ENCODE measurements at places on chromosomes 6 and 20. TPM values are rescaled to one million over a fixed set of nuclear protein-coding genes. Genes with fewer than 3 reads are reported as not detected.
A peak's percentile ranks its signal among the peaks of the same experiment; 100 is the strongest.

STAU1 gene
- 63.4 TPM for polyA plus RNA-seq

FAM83C gene
- polyA plus RNA-seq, result not detected

VTA1 gene
- 65.8 TPM for polyA plus RNA-seq

TMEM217 gene
- 1.1 TPM for polyA plus RNA-seq

SMLR1 gene
- polyA plus RNA-seq, result 0.17 TPM

TCF15 gene
- polyA plus RNA-seq, result 4.1 TPM

TRIM10 gene
- polyA plus RNA-seq, result 0.75 TPM

GRCh38 chr6:36118550-36119107 is 11.7 kb upstream of the MAPK13 start:
- no peak for DNase-seq

- no peak for DNase-seq
Observed at GRCh38 chr6:5423251-5423650, 161.9 kb downstream of the FARS2 start.

GRCh38 chr20:46293084-46293483 is 15.2 kb downstream of the CDH22 start:
- peak; percentile 13 for DNase-seq

GRCh38 chr6:133447924-133448323 is 206.8 kb downstream of the EYA4 start:
- DNase-seq, result no peak

DNA sequence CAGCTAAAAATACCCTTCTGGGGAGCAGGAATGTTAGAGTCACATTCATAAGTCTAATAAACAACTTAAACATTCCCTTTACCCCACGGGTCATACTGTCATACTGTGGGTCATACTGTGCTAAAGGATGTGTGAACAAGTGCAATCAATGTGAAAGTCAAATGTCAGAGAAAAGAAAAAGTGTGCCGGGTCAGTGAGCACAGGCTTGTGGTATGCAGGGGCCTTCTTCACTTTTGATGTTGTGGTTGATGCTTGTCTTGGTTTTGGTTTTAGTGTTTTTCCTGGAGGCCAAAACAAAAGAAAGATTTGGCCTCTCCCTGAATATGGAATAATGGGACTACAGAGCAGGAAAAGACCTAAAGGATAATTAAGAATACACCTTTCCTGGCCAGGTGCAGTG is 267.9 kb upstream of the PLN start:
- DNase-seq, result no peak

DNA sequence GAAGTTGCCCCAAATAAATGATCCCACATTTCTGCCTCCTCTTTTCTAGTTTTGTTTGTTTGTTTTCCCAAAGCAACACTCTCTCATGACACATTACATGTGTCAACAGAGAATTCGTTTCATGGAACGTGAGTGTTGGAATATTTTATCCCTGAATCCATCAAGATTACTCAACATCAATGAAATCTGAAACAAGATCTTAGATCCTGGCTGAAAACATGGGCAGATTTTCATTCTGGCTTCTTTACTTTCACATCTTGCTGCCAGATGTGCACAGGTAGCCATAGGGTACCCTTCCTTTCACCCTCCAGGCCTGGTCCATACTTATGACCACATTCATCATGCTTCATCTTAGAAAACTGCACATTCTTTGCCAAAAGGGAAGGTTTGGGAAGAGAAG is 347.0 kb downstream of the DOK5 start:
- DNase-seq, result no peak

- no peak for DNase-seq
Observed at GRCh38 chr6:165725201-165725600, 62.2 kb upstream of the PDE10A start.

DNA sequence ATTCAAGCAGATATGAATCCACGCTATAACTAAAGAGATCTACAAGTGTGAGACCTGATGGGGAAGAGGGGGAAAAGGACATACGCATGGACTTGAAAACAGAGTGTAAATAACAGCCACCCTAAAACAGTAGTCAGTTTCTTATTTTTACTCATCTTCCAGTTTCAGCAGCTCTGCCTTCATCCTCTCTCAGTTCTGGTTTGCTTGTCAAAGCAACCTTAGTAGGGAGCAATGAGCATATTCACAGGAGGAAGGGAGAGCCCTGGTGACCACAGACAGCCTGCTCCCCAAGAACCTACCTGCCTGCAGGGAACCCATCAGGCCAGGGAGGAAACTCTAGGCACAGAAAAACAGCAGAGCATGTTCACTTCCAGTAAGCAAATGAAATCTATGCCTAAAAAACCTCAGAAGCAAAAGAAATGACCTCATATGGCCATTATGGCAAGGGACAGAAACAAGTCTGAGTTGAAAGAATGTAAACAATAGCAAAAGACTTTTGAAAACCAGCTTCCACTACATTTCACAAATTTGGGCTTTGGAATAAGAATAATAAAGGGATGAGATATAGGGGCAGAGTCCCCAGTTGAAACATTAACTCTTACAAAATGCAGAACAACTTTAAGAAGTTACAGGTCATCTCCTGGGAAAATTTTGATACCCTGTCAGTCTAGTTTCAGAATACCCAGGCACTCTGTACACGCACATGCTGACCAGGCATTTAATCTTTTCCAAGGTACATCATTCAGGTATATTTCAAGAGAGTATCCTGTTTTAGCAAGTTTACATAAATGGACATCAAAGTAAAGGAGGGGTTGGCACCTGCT is 120.8 kb upstream of the BCLAF1 start:
- DNase-seq, result no peak

- no peak for DNase-seq
Observed at GRCh38 chr6:53192682-53193188, 44.1 kb upstream of the GCM1 start.

DNA sequence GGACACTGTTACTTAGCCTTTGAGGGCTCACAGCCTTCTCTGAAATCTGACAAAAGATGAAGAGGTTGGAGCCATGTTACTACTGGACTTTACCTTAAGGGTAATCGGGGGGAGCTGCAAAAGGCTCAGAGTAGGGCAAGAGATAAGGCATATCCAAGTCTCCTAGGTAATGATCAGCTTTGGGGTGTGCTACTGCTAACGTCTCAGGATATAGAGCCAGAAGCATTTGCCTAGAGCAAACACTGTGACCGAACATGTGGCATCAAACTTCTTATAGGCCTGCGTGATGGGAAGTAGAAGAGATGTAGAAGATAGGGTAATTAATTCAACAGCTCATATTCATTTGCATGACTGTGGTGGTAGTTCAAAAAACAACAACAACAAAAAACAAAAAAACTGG is 11.1 kb downstream of the UBE2V1 start:
- DNase-seq, result no peak

All from muscle of back (tissue), 13 donors.